ENCODE measurements at places on chromosomes 5 and 9.

DNA sequence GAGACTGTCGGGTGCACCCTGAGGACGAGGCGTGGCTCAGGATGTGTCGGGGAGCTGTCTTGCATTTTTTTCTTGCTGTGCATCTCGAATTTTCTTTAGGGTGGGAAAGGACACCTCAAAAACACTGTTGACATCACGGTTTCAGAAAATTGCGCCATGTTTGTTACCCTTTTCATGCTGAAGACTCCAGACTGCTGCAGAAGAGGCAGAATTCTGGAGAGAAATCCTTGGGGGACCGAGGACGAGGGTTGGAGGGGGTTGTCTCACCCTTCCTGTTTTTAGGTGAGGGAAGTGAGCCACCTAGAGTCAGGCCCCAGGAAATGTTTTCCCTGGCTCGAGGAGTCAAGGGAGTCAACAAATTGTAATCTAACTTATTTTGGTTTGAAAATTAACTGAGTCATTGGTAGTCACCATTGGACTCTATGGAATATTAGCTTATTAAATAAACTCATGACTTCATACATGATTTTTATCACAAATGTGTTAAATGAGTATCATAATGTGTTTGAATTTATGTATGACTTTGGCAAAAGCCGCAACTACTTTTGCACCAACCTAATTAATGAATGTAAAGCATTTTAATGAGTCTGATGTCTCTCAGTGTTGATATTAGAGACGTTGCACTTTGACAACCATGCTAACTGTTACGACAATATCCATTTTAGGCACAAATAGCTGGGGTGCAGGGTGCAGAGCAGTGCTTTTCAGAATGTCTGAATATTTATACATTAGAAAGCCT, 724 bp upstream of the LYSMD3 start:
- DNase-seq = peak; percentile 91

- DNase-seq = no peak
Observed at GRCh38 chr5:74313896-74314295, 326.6 kb downstream of the ENC1 start.

DNA sequence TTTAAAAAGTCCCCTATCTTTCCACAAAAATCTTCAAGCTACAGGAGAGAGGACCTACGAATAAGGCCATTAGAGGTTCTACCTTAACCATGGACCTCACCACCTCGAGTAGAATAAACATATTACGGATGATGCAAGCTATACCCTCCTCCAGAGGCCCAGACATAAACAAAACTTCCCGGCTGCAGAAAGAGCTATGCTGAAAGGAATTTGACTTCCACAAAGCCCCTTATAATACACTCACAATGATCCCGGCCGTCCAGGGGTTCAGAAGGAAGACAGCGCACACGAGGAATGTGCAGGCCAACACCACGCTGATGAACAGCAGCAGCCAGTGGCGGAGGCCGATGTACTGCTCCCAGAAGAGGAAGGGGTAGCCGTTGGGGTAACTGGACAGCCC, 59.0 kb downstream of the PTCH1 start:
- no peak for DNase-seq

GRCh38 chr5:132681476-132681831, 7.7 kb downstream of the IL4 start:
- no peak for DNase-seq

DNA sequence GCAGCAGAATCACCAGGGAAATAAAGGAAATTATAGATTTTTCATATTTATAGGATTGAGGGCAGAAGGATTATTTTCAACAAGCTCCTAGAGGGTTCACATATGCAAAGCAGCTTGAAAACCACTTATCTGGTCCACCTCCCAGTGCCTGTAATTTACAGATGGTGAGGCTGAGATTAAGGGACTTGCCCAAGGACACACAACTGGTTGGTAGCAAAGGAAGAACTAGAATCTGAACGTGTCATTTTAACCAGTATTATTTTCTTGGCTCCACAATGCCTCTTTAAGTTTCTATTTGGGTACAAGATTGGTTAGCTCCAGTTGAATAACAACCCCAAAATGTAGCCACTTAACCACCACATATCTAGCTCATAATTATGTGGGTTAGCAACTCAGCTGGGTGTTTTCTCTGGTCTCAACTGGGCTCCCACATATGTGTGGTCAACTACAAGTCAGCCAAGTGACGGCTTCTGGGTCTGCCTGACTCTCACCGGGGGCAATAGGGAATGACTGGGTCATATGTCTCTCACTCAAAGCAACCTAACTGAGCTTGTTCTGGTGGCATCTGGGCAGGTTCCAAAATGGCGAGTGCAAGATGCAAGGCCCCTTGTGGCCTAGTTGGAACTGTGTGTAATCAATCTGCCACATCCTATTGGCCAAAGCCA, 127.7 kb downstream of the ZDHHC21 start:
- no peak for DNase-seq

GRCh38 chr9:78031444-78031892, at the start of gene GNAQ:
TSS of gene GNAQ (minus strand) at chr9:78031811. CDS start at chr9:78031235, 576 bp downstream.
- no peak for DNase-seq

- peak; percentile 73 for DNase-seq
Observed at GRCh38 chr5:53478411-53479044, 1.9 kb upstream of the FST start.

DNA sequence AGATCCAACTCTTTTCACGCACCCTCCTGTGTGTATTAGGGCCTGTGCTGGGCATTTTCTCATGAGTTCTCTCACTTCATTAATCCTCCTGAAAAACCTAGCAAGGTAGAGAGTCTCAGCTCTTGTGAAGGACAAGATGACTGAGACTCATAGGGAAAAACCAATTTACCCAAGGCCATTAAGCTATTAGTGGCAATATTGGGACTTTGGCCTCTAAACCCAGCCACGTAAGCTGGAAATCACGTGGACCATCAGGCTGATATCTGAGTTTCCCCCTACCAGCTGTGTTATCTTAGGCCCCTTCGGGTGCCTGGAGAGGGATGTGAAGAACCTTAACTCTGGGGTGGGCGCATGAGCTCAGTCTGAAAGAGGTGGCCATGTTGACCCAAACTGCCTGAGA, 80.7 kb downstream of the ANKH start:
- DNase-seq = no peak

DNA sequence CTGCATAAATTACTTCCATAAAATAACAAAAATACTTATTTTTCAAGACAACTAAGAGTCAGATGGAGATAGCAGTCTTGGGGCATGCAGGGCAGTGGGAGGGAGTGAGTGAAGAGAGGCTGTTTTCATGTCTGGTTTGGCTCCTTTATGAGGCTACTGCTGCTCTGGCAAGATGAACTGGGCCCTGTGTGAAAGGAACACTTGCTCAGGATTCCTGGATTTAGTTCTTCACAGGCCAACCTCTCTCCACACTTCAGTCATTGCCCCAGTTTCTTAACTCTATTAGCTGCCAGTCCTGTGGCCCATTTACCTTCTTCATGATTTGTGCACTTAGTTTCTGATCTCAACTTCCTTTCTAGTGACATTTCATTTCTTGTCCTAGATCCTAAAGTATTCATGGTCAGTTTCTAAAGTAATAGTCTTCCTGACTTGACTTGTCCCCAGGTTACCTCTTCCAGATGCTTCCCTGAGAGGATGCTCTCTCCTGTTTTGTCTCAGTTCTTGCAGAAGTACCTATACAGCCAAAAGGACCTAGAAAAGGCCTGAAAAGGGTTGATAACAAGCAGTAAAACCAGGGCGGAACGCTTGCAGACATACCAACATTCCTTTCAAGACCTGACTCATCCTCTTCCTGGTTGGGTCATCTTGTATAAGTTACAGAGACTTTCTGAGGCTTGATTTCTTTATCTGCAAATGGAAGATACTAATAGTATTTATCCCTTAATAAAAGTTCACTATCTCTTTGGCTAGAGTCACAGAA, 77.0 kb upstream of the ZFAND5 start:
- peak; percentile 75 for DNase-seq

- no peak for DNase-seq
Observed at GRCh38 chr5:77599679-77600078, 38.8 kb downstream of the OTP start.

GRCh38 chr5:93721511-93721910, 19.9 kb downstream of the POU5F2 start:
- no peak for DNase-seq

DNA sequence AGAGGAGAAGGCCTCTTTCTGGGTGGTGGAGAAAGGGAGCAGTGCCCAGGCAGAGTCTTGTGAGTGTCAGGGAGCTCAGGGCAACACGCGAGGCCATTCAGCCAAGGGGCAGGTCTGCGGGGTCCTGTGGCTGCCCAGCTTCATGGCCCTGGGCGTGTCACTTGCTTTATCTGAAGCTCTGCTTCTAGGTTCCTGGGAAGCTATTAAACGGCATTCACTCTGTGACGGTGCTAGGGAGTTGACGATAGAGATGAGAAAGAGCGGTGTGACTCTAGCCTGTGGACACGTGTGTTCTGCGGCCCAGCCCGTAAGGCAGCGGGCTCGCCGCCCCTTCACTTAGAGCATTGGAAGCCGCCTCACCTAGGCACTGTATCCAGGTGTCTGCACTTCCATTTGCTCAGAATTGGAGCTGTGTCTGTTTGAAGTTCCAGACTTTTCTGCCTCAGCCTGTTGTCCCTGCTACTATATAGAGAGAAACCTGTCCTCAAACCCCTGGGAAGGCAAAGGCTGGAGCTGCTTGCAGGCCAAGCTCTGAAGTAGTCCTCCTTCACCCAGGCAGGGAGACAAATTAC, 88.3 kb downstream of the PHF2 start:
- DNase-seq = no peak

DNA sequence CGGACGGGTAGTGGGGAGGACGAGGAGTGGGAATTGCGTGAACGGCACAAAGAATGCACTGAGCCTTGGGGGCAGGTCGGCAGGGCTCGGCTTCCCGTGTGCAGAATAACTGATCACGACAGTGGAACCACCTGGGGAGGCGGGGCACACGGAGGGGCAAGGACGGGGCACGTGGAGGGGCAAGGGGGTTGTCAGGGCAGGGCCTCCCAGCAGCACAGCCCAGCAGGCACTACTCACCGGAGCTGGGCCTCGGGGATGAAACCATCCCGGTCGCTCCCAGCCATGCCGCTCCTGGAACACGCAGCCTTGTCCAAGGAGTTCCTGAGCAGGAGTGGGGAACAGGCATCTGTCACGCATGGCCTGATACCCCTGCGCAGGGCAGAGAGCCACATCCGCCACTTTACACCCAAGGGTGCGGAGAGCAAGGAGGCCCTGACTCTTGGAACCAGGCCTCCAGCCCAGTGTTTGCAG, 33.4 kb downstream of the SARDH start:
- DNase-seq = no peak

- no peak for DNase-seq
Observed at GRCh38 chr5:14869668-14870164, 1.9 kb downstream of the ANKH start.

- no peak for DNase-seq
Observed at GRCh38 chr9:133369933-133370332, 5.9 kb downstream of the SURF4 start.

- no peak for DNase-seq
Observed at GRCh38 chr9:17217272-17217671, 82.4 kb downstream of the CNTLN start.

GRCh38 chr9:91154686-91155085, 207.0 kb downstream of the AUH start:
- DNase-seq = no peak

GRCh38 chr5:34535944-34536623, 120.0 kb upstream of the RAI14 start:
- DNase-seq = no peak

DNA sequence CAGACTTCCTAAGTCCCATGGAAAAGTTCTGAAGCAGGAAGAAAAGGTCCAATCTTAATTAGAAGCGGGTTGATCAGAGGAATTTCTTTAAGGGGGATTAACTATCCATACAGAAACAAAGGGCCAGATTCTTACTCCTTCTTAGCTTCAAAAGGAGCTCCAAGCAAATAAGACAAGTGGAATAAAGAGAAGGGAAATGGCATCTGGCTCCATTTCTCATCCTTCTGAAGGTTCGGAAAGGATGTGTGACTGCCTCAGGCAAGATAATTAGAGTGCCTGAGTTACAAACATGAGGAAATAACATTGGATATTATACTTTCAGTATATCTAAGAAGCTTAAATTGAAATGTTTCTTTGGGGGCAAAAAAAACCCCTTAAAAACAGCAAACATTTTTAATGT, 88.1 kb upstream of the ADAMTS19 start:
- DNase-seq = peak; percentile 6

GRCh38 chr5:72305194-72306142, 14.6 kb downstream of the MRPS27 start:
- no peak for DNase-seq

DNA sequence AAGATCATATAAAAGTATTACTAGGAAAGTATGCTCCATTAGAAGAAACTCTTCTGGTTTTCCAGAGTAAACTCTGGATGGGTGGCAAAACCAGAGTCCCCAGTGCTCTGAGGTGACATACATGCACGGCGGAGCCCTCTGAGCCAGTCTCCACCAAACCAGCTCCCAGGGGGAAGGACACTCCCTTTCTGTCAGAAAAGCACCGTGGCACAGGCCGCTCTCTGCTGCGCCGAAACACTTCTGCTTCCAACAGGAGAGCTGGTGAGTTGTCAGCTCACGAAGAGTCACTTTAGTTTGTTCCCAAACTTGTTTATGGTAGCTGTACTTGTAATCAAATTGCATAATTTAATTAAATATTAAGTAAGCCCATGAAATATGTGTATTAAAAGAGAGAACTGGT, 184.6 kb downstream of the CDK5RAP2 start:
- DNase-seq = no peak

DNA sequence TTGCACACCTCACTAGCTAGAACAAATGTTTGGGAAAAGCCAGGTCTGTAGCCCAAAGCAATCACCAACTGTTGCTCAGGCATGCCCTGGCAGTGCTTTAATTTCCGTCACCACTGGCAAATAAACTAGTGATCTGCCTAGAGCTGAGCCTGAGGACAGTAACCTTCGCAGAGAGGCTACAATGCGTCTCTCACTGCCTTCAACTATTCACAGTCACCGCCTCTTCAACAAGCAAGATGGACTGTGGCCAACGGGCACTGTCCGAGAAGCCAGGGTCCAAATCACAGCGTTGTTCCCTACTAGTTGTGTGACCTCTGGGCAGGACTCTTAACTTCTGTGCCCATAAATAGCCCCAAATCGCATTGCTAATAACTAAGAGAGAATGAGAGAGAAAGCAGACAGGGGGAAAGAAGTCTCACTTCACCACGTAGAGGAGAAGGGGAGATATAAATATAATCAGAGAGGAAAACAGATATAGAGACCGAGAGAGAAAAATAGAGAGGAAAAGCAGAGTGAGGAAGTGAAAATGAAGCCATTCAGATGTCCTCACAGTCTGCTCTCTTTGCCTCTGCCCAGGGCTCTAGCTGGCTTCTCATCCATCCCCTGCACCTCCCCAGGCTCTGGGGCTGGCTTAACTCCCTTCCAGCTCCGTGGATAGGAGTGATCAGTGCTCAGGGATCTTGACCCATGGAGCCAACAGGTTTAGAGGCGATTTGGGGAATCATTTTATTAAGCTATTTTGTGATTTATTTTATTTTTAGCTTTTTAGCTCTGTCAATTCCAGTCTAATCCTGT, 157.9 kb downstream of the ZDHHC21 start:
- no peak for DNase-seq
